ENCODE measurements at places on chromosomes 3 and 15.

GRCh38 chr15:90101130-90101968, 919 bp downstream of the IDH2 start:
- no peak for DNase-seq

DNA sequence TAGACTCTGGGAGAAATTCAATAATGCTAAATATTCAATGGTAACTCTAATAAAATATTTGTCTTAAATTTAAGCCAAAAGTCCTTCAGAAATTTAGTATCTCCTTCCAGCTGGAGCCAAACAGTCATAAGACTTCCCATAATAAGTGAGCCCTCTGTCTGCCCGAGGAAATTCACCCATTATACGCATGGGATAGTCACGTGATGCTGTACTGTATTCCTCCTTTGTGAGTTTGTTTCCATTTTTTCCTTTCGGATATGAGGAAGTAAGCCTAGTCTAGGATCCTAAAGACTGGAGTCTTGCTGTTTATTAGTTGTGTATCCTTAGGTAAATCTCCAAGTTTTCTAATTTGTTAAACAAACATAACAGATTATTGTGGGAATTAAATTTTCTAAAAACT, 110.4 kb upstream of the PLAAT1 start:
- no peak for DNase-seq

- no peak for DNase-seq
These were observed 223.4 kb downstream of the ATP8B4 start for GRCh38 chr15:49895347-49896223.

- DNase-seq = no peak
These were observed 73.7 kb downstream of the IGSF11 start for GRCh38 chr3:118960876-118961450.

DNA sequence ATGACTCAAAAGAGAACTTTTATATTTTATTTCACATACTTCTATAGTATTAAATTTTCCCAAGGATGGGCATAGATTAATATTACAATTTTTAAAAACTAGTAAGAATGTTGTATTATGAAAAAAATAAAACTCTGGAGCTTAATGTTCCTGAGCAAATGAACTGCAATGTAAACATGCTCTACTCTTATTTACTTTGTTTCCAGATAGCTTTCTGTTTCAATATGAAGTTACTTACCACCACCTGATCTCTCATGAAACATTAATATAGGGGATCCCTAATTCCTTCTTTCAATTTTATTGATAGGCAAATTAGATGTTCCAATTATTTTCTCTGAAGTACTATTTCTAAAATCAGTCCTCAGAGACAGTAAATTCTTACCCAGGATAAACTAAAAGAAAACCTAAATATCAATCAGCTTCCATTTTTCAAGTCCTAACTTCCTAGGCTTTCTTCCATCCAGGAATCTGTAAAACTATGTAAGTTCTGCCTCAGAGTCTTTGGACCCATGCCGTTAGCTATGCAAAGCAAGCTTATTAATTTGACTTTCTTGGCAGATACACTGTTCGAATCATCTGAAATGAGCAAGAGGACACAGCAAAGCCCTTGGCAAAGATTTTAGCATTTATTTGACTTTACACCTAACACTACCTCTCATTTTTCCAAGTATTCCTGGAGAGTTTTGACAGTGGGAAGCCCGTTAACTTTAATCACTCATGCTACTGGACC, 93.2 kb downstream of the PLCH1 start:
- no peak for DNase-seq

- no peak for DNase-seq
These were observed 39.0 kb downstream of the SLC6A6 start for GRCh38 chr3:14441240-14441919.

Data from Caki2 (cell line).